D721Med (cell line): ENCODE measurements at places on chromosomes 2 and 18.

- no peak for DNase-seq
Measured at GRCh38 chr2:48597492-48597891, 20.2 kb upstream of the GTF2A1L start.

DNA sequence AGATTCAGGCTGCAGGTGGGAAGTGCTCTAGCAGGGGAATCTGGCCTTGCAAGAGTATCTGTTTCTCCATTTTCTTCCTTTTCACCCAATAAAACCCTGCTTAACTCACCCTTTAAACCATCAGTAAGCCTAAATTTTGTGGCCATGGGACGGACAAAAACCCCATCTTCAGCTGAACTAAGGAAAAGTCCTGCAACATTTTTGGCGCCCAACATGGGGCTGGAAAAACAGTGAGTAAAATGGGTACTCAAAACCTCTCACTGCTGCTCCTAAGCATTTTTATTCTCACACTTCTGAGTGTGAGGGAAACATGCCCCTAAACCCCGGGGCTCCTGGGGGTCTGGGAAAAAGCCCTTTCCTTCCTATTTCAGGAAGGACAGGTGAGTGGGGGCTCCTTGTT is 414.3 kb downstream of the ZNF804A start:
- DNase-seq = no peak

GRCh38 chr2:112026509-112026908 is 28.6 kb upstream of the TMEM87B start:
- no peak for DNase-seq

DNA sequence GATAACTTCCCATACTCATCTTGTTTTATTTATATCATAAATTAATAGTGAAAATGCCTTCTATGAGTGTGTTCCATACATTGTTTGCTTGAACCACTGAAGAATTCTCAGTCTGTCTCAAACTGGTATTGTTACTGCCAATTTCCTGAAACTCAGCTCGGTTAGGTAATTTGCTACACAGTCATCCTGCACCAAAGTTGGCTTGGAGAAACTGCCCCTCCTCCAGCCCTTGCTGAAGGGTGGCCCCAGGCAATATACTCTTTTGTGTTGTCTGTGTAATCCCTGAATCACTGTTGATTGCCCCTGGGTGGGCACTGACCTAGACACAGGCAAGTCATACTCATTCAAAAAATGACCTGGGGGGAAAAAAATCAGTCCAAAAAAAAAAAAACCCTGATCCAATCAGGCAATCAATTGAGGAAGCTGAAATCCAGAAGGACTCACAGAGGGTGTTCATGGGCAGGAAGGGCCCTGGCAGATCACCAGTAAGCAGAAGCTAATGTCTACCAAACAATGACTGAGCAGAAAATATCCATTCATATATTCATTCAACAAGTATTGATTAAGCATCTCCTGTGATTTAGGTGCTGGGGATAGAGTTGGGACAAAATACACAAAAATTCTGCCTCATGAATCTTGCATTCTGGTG is 3.8 kb upstream of the SESTD1 start:
- DNase-seq = no peak

DNA sequence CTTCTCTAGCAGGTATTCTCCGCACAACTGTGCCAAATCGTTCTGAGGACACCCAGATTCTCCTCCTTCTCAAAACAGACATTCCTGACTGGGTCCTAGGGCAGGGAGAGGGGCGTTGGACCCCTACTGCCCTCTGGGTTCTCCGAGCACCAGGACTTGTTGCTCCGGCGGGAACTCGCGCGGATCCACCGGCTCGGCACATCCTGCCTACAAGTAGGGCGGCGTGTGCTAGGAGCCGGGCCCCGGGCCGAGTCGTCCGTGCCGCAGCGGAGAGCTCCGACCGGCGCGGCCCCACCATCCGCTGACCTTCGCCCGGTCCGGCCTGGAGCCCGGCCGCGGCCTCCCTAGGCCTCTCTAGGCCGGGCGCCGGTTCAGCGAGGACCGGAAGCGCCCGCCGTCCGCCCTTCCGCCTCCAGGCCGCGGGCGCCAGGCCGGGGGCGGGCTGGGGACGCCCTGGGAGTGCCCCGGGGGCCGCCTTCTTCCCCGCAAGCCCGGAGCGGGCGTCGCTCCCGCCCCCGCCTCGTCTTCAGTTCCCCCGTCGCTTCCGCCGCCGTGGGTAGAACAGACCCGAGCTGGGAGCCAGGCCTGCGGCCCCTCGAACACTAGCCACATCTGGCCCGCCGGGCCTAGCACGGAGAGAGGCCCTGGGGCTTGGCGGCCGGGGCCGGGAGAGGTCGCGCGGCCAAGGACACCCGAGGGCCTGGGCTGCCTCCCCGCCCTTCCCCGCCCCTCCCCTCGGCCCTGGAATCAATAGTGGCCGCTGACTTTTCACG is 7.6 kb upstream of the ONECUT2 start:
- DNase-seq = no peak

DNA sequence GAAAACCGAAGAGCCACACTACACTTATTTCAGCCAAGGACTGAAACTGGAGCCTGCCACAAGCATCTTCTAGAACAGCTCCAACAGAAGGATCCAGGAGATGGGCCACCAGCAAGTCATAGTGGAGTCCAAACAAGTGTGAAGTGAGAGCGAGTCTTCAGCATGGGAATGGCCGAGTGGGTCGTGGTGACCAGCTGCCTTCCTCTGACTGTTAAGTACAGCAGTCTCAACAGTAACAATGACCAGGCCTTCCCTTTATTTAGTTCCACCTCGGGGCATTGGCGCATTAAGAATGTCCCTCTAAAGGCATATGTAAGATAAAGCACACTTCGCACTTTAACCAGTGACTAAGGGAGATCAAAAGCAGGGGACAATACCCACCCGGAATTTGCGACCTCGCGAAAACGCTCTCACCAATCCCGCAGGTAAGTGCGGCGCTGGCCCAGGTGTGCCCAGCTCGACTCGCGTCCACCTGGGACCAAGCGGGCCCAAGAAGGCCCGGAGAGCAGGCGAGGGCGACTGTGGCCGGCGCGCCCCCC is 1.1 kb downstream of the L3MBTL4 start:
- DNase-seq = no peak

- no peak for DNase-seq
Measured at GRCh38 chr2:99891428-99891780, 251.0 kb downstream of the AFF3 start.

- DNase-seq = no peak
Measured at GRCh38 chr2:59047373-59047995, 806.4 kb upstream of the FANCL start.

DNA sequence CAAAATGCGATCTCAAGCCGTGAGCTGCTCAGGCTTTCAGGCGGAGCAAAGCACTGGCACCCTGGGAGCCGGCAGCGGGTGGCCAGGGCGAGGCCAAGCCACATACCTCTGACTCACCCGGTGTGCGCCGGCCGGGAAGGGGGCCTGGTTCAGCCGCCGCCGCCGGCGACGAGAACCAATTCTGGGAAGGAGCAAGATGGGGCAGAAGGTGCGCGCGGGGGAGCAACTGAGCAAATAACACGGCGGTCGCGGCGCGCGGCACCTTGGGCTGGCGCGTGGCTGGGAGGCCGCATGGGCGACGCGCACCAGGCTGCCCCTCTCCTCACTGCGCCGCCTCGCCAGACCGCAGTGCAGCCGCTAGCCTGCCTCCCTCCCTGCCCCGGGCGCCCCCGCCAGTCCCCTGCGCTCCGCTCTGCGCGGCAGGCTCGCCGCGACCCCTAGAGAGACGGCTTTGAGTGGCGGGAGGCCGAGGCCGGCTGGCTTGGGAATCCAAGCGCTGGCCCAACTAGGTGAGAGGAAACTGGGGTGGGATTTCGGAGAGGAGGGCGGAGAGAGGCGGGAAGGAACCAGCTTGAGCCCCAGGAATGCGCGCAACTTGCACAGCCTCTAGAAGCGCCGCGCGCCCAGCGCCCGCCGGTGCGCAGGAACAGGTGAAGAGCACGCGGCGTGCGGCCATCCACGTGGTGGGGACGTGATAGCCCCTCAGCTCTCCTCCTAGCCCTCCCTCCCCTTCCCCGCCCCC is 3.2 kb downstream of the NRP2 start:
- no peak for DNase-seq

- no peak for DNase-seq
Measured at GRCh38 chr2:84851876-84852275, 29.0 kb downstream of the TRABD2A start.

GRCh38 chr2:128628996-128629395 is 310.3 kb upstream of the HS6ST1 start:
- DNase-seq = no peak

DNA sequence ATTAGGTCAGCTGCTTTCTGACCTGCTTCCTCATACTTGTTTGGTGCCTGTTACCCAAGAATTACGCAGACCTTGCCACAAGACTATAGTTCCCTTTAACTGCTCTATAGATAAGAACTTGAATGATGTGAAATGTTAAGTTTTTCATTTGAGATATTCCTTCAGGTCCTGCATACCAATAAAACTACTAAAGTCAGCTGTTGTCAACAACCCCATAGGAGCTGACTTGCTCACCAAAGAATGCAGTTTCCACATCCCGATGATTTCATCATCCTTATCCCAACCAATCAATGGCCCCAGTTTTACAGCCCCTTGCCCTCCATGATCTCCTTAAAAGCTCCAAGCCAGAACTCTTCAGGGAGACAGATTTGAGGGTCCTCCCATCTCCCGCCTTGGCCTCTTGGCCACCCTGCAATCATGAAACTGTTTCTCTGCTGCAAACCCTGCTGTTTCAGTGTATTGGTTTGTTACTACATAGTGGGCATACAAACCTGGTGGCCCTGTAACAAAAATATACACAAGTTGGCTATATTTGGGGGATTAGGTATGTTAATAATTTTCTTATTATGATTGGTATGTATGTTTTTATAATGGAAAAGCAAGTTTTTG is 396.3 kb upstream of the CHST9 start:
- DNase-seq = no peak
